ENCODE measurements at places on chromosomes 7 and 10.

DNA sequence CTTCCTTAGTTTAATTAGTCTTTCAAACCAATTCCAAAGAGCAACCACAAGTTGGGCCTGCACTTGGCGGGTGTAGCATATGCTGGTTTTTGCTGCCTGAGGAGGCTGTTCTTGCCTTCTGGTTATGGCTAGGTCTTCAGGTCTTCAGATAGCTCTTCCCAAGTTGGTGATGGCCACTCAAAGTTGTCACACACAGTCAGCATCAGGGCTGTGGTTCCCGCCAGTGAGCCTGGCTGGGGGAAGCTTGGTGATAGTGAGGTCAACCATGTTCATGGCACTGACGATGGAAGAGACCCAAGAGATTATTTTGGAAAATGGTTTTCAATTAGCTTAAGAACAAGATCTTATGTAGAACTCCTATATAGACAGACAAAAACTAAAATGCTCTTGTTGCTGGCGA lies 18.8 kb upstream of the HTR5A start:
- no peak for DNase-seq

DNA sequence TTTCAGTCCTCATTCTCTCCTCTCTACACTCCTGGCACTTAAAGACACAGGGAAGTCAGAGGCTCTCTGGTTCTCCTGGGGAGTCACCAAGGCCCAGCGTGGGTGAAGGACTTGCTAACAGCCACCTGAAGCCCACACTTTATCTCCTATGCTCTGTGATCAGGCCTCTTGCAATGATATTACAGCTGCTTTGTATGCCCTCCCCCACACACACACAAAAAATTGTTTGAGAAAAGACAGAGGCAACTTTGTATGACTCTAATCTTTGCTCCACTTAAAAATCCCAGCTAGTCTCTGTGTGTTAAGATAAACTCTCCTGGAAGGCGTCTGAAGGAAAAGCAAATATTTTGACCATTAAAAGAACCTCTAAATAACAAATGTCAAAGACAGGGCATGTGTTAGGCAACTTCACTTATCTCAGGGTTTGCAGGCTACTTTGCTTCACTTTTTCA lies 507.2 kb downstream of the TNS3 start:
- no peak for DNase-seq

DNA sequence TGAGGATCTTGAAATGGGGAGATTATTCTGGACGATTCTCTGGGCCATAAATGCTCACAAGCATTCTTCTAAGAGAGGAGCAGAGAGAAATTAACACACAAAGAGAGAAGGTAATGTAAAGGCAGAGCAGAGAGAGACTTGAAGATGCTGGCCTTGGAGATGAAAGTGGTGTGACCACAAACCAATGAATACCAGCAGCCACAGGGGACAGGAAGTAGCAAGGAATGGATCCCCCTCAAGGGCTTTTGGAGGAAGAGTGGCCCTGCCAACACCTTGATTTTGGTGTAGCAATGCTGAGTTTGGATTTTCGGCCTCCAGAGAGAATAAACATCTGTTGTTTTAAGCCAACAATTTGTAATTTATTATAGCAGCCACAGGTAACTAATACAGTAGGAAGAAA lies 1155.6 kb downstream of the TYW1 start:
- DNase-seq: no peak

DNA sequence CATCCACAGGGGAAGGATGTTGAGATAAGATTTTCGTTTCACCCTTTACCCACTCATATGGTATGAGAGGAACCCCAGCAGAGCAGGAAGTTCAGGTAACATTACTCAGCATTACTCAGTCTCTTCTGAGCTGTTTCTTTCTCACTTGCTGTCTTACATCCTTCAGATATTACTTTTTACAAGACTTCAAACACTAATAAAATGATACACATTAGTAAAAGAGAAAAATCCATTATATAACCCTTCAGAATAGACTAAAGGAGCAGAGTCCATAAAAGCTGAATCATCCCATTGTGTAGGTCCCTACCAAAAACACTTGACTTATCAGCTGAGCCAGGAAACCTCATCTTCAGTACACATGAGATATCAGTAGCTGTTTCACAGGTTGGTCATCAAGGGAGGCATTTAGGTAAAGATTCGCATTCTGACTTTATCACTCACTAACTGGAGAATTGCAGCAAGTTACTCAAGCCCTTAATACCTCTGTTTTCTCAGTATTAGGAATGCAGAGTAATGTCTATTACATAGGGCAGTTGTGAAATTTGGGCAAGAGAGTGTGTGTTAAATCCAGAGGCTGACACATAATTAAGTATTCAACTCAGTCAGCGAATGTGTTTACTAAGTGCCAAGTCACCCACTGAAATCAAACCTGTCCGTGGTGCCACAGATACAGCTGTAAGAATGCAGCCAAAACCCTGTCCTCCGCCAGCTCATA lies 44.7 kb downstream of the KLF6 start:
- no peak for DNase-seq

DNA sequence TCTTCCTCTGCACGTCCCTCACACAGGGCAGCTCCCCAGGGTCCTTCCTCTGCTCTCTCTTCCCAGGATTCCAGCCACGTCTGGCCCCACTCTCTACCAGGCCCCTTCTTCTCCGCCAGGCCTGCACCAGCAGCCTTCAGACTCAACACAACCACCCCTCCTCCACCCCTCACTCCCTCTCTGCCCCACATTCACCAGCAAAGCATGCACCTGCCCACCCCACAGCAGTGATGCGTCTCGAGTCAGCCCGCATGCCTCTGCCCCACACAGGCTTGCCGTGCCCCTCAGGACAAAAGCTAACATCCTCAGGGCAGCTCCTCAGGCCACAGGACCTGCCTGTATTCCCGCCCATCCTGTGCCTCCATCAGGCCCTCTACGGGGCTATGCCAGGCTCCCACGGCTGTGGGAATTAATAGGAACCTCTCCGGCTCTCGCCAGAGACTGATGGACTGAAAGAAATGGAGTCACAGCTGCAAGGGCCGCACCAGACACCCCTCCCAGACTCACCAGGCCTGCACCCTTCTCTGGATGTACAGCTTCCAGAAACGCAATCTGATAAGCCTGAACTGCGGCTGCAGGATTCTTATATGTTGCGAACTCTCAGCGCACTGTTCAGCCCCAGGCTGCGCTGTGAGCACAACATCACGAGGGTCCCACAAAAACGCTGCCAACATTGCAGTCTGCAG lies 100.1 kb downstream of the CYTH3 start:
- DNase-seq: no peak

DNA sequence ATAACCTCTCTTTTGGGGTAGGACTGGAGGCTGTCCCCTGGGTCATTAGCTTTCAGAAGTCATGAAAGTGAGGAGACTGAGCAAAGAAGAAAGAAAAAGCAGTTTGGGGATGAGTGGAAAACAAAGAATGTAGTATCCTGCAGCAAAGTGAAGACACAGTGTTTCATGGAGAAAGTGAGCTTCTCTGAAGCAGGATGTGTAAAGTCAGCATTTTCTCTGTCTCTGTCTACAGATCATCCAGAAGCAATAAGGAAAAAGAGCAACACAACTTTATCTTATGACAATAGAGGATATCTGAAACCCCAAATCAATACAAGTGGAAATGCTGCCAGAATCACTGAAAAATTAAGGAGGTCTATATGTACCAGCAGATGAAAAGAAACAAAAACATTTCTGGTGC lies 28.4 kb upstream of the ZNF248 start:
- DNase-seq: no peak

DNA sequence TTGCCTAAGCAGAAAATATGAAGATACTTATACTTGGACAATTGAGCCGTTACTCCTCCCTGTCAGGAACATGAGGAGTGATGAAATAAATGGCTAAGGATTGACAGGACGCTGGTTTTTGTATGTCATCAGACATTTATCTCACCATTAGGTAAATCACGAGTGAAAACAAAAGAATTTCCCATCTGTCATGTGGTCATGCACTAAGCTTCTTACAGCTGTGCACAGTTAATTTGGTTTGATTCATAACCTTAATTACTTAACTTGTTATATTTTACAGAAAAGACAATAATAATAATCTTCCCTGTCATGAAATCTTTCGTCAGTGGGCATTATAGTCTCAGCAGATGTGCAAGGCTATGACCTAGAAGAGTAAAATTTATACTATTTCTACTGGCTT lies 266.5 kb downstream of the HGF start:
- DNase-seq: no peak

DNA sequence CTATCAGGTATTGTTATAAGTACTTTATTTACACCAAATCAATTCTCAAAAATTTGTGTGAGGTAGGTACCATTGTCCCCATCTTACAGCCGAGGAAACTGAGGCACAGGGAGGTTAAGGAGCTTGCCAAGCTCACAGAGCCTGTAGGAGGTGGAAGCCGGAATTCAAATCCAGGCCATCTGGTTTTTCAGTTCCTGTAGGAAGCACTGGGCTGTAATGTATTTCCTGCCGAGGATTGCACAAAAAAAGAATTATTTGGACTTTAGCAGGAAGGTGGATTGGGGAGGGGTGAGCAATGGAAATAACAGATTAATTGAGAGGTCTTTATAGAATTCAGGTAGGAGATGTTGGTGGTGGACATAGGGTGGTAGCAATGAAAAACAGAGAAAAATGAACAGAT lies 315.3 kb upstream of the AUTS2 start:
- no peak for DNase-seq

GRCh38 chr7:150948791-150949251 lies 29.3 kb downstream of the KCNH2 start:
- peak; percentile 7 for DNase-seq

GRCh38 chr10:106076496-106076895 lies 1088.0 kb downstream of the SORCS1 start:
- DNase-seq: no peak

DNA sequence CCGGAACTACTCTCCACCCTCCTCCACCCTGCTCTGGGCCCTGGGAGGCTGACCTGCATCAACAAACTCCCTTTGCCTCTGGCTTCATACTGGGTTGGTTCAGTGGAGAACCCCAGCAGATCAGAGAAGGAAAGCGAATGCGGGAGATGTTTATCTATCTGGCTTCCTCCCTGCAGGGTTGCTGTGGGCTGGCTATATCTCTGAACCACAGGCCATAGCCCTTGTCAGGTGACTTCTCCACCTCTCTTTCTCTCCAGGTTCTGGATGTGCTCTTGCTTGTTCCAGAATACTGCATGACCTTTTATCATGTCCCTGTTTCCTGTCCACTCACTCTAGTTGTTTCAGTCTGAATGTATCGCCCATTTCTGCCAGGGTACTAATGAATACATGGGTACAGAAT lies 51.7 kb upstream of the IFRD1 start:
- no peak for DNase-seq

- DNase-seq: no peak
Measured at GRCh38 chr7:109295158-109295557, 725.5 kb downstream of the DNAJB9 start.

- no peak for DNase-seq
Measured at GRCh38 chr7:1818575-1819258, 148.6 kb downstream of the ELFN1 start.

Measured in pancreas (tissue), 10 donors.